ENCODE measurements at places on chromosomes 2 and 18.

- no peak for DNase-seq
Measured at GRCh38 chr2:39734445-39734844, 44.6 kb downstream of the THUMPD2 start.

DNA sequence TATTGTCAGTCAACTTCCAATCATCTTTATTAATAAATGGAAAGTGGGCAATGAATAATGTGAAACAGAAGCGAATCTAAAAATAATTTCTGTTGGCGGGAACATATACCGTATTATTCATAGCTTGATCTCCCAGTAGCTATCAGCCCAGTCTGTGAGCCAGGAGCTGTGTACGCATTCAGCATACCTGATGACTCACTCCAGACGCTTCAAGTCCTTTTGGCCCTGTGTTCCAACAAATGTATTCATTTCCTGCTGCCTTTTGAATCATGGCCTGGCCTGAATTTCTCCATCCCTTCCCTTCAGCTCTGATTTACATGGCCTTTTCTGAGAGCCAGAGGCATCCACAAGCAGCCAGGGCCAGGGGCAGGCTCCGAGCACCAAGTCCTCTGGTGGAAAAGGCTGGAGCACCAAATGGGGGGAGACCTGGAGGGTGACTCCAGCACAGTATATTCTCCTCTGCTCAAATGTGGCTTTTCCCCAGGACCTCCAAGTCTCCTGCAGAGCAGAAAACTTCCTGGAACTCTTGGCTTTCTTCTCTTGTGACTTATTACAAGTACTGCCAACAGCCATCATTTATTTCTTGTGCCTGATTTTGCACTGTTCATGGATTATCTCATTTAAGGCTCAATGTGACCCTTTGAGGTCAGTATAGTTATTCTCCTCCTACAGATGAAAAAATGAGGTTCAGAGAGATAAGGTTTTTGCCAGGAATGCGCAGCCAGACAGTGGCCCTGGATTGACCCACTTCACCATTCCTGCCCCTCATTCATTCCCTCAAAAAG, 108.7 kb downstream of the EN1 start:
- DNase-seq = no peak

DNA sequence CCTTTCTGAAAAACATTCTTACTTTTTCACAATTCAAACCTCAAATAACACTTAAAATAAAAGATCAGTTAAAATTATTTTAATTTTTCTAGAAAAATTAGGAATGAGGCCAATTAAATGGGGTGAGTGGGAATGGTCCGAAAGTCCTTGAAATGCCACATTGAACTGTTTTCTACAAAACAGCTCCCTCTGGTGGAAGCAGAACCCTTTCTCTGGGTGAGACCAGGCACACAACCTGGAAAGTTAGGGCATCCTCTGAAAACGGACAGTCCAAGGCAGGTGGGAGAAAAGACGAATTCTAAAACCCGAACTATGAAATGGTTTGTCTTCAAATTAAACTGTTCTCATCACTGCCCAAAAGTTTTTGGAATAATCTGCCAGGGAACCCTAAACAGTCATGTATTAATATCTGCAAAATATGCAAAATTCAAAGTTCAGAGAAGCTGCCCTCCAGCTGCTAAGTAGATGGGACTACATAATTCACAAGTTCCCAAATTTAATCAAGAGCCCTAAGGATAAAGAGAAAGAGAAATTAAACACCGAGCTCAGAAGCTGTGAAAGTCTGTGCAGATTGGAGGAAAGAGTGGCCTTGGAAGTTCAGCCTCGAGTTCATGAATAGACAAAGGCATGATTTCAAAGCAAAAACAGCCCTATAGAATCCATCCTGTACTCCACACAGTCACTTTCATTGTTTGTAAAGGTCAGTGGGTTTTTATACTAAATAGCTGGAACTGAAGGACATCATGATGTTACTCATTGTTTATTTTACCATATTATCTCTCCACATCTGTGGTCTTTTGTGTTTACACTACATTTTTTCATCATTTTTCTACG, 108.3 kb downstream of the PIEZO2 start:
- DNase-seq = peak; percentile 51

GRCh38 chr2:18396329-18397010, 164.0 kb downstream of the RDH14 start:
- no peak for DNase-seq

DNA sequence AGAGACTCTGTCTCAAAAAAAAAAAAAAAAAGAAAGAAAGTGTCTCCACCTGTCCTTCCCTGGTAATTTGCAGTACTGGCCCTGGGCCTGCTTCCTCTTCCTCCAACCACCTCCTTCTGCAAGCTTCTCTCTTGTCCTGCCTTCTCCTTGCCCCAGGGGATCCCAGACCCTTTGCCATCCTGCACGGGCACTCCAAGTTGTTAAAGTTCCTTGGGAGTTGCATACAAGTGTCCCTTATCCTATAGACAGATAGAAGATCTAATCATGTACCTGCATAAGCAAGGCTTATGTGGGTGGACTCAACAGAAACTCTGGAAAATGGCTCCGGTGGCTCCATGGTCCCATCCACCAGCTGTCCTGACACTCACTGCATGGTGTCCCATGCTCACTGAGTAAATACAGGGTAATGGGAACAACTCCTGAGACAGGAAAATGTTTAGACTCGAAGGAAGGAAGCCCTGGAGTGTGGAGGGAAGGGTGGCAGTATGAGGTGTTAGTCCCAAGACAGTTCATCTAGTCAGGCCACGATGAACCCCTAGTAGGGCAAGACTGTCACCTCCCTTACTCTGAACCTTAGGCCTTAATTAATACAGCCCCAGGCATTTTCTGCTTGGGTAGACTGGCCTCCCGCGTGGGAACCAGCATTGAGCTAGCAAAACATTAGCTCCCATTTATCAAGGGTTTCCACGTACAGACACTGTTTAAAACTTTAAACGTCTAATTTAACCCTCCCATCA, 17.1 kb downstream of the ODC1 start:
- DNase-seq = no peak

DNA sequence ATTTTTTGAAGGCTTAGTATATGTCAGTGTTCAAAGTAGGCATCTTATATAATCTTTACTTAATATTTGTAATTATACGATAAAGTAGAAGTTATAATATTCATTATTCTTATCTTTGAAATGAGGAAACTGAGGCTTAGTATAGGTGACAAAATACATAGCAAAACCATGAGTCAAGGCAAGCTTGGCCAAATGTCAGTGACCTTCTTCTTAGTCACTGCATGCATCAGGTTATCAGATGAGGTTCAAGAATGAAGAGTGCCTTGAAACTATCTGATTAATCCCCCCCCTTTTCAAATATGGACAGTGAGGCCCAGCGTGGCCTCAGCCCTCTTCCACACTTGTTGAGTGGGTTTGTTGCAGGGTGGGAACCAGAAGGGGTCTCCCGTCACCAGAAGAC, 59.3 kb downstream of the PMAIP1 start:
- no peak for DNase-seq

GRCh38 chr2:12416600-12416999, 300.1 kb upstream of the TRIB2 start:
- DNase-seq = no peak

DNA sequence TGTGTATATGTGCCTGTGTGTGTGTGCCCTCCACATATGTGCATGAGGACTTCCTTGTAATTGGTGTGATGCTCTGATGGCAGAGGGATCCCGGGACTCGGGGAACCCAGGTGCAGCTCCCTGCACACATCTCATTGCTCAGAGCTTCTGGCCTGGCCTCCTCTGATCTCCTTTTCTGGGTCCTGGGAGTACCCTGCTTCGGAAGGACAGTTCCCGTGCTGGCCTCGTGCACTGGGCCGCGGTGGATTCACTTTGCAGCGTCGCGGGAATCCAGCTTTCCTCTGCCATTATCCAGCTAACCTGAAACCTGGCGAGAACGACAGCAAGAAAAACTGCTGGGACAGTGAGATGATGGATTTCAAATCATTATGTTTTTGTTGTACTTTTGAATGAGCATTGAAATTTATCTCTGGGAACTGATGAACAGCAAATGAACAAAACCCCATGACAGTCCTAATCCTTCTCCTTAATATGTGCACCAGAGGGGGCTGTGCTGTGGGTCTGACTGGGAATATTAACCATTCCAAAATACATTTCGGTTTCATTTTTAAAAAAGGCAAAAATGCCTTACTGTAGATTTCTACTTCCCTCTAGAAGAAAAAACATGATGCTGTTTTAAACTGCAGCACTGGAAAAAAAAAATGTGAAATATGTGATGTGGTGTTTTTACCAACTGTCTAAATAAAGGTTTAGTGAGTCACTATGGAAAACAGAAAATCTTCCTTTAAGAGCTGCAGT, 78.2 kb downstream of the PTGR3 start:
- DNase-seq = no peak

DNA sequence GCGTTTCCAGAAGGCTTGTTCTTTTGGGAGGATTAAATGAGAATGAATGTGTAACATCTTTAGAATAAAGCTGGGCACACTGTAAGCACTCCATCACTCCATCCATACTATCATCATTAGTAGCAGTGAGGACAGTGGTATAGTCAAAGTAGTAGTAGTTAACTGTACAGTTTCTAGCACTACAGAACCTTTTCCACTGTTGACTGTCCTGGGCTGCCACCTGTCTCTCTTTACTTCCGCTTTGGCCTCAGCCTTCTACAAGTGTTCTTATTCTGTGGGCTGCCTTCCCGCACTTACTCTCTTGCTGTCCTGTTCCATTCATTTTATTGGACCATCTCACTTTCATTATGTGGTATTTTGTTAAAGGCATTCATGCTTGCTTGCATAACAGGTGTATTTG, 3.3 kb downstream of the SLC9A2 start:
- DNase-seq = no peak

GRCh38 chr2:171341394-171342066, 92.3 kb downstream of the METTL8 start:
- DNase-seq = no peak

DNA sequence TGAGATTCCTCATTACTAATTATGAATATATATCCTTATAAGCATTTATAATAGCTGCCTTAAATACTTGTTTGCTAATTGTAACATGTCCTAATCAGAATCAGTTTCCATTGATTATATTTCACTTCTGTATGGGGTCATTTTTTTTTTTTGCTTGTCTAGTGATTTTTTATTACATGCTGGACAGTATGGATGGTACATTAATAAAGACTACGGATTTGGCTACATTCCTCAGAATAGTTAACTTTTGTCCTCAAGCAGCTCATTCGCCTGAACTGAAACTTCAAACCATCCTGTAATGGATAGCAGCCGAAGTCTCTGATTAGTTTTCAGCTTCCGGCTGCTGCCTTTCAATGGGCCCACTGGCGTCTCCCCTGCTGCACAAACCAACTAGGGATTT, 11.7 kb downstream of the TGIF1 start:
- DNase-seq = no peak

GRCh38 chr18:9631814-9632496, 17.6 kb upstream of the PPP4R1 start:
- no peak for DNase-seq

DNA sequence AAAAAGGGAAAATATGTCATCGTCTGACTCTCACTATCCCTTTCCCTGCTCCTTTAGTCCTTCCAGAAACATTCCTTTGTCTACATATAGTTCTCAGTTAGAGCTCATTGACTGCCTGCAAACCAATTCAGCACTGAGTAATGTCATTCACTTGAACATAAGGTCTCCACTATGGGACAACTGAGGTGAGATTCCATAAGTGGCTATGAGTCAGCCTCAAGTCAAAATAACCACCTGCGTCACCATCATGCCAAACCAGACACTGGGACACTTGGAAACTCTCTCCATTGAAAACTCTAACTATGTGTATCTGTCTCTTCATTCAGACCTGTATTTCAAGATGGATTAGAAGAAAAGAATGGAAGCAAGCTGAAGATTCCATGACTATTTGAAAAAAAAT, 878.0 kb upstream of the PIK3C3 start:
- DNase-seq = no peak

GRCh38 chr18:29862824-29863223, 1179.7 kb downstream of the DSC3 start:
- DNase-seq = no peak

DNA sequence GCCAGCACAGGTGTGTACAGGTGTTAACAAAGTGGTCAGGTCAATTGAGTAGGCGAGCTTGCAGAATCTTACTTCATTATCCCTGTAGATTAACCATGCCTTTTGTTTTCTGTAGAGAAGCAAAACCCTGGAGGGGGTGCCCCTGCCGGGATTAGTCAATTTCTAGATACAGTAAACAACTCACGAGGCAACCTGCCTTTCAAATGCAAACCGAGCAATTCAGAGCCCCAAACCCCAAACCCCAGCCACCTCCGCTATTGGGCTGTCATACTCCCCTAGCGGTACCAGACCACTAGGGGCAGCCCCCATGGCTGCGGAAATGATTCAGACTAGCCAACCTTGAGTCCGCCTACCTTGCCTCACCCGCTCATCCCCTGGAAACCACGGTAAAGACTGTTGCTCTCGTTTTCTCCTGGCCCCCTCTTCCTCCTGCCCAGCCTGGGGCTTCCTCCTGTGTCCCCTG, 61.4 kb upstream of the KIF5C start:
- no peak for DNase-seq

- DNase-seq = no peak
Measured at GRCh38 chr2:207469451-207469850, 60.3 kb upstream of the CREB1 start.

DNA sequence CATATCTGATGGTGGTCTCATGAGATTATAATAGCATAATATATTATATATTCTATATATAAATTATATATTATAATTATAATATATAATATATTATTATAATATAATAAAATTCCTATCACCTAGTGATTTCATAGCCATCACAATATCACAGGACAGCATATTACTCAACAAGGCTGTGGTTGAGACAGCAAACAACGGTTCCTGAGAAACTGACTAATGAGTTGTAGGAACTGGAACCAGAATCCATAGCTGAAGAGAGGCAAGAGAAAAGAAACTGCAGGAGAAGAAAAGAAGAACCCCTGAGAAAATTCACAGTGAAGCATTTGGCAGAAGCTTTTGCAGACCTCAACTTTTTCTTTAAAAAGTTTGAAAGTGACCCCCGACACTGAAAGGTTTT, 84.0 kb downstream of the BCL2L11 start:
- no peak for DNase-seq

- no peak for DNase-seq
Measured at GRCh38 chr2:232420463-232421188, 14.0 kb downstream of the ALPG start.
